ENCODE measurements at places on chromosomes 16 and 17. TPM values are rescaled to one million over a fixed set of nuclear protein-coding genes. Genes with fewer than 3 reads are reported as not detected.

DNA sequence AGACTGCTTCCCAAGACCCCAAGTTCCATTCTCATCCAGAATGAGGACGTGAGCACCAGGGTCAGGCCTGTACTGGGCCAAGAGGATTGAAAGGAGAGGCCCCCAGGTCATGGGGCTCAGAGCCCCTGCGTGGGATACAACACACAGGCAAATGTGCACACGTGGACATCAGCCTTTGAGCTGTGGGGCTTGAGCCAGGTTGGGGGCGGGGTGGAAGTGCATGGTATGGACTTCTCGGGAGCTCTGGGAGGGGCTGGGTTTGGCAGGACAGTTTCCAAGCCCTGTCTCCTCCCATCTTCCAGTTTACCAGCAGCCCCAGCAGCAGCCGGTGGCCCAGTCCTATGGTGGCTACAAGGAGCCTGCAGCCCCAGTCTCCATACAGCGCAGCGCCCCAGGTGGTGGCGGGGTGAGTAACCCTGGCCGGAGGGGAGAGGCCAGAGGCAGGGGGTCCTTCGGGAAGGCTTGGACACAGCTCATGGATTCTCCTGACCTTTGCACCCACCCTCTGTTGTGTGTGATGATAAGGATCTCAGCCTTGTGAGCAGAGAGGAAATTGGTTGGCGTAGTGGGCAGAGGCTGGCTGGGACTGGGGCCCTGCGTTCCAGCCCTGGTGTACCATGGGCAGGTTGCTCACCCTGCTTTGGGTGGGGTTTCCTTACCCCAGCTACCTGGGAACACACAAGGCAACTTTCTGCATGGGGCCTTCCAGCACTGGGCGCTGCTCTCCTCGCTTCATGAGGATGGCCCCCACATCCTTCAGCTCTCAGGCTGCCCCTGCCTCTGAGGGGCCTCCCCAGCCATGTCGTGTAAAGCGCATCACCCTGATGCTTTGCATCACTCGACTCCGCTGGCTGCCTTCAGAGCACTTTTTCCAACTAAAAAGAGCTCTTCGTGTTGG, 10.4 kb upstream of the LASP1NB start:
- no peak overlapping the region for H3K27ac ChIP-seq
- H3K4me3 ChIP-seq: no peak overlapping the region
- no peaks in the 10 kb centered on the region for H3K4me1 ChIP-seq
- no peaks in the 10 kb centered on the region for H3K27me3 ChIP-seq
- peak; percentile 55 for DNase-seq

- no peaks in the 10 kb centered on the region for H3K27me3 ChIP-seq
- no peaks in the 10 kb centered on the region for H3K36me3 ChIP-seq
- no peak overlapping the region for H3K27ac ChIP-seq
- H3K4me1 ChIP-seq: no peaks in the 10 kb centered on the region
- no peak overlapping the region for H3K4me3 ChIP-seq
Measured at GRCh38 chr16:74718741-74719610, 18.3 kb upstream of the MLKL start.

The ZNF469 gene
- 1.9 TPM for total RNA-seq

- DNase-seq: no peak
- no peaks in the 10 kb centered on the region for H3K4me1 ChIP-seq
- no peak overlapping the region for H3K27ac ChIP-seq
- H3K27me3 ChIP-seq: no peaks in the 10 kb centered on the region
- peaks cover 13% of the 10 kb centered on the region for H3K36me3 ChIP-seq
- no peak overlapping the region for H3K4me3 ChIP-seq
Measured at GRCh38 chr17:29451121-29451742, 61.1 kb downstream of the TAOK1 start.

DNA sequence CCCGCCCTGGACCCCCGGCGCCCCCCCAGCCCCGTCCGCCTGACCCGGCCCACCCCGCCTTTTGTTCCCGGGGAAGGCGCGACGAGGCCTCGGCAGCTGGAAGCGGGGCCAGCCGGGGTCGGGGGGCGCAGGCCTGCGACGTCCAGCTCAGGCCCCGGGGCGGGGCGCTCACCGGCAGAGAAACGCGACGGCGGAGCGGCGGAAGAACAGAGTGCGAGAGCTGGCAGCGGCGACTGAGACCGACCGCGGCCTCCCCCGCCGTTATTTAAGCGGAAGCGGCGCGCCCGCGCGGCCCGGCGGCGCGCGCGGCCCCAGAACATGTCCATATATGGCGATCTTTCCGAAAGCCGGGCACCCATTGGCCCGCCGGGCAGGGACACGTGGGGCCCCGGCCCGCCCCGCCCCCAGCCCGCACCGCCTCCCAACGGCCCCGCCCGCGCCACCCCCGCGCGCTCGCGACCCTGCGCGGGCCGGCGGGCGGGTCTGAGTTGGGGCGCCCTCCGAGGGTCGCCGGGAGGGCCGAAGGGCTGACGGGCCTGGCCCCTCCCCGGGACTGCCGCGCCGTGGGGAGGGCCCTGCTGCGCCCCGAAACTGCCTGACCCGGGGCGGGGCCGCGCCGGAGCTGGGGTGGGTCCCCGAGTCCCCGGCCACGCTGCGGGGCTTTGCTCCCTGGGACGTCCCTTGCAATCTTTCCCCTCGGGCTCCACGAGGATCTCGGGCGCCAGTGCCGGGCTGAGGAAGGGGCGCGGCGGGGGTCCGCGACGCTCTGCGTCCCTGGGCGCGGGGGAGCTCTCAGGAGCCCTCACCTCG, at the start of gene ACTG1:
Gene ACTG1 (minus strand): TSS at position 238 of the 810 bp plus-strand sequence. CDS start 445 bp downstream, outside the sequence.
- DNase-seq: peak; percentile 92
- peaks cover 20% of the 10 kb centered on the region for H3K4me1 ChIP-seq
- no peaks in the 10 kb centered on the region for H3K27me3 ChIP-seq
- H3K27ac ChIP-seq: peak within 1 kb of the TSS; percentile 94

The HAP1 gene
- 3.5 TPM for total RNA-seq

The TMEM88 gene
- total RNA-seq: not detected

The TEX14 gene
- total RNA-seq: 0.78 TPM

DNA sequence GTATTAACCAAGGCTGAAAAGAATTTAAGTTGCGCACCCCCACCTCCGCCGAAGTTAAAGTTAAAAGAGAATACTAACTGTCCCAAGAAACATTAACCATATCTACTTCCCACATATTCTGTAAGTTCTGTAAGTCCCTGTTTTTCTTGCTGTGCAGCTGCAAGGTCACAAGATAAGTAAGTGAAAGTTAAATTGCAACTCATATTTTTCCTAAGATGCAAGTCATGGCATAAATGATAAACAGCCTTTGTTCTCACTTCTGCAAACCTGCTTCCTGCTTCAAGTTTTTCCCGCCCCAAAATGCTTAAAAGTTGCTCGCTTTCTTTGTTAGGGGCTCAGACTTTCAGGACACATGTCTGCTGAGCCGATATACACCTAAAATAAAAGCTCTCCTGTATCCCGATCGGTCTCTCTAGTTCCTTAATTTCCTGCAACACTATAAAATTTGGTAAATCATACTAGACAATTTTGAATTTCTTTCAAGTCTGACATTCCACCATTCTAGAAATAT, 32.6 kb upstream of the ABCA9 start:
- no peak for DNase-seq
- no peaks in the 10 kb centered on the region for H3K36me3 ChIP-seq
- no peak overlapping the region for H3K27ac ChIP-seq
- no peak overlapping the region for H3K4me3 ChIP-seq

DNA sequence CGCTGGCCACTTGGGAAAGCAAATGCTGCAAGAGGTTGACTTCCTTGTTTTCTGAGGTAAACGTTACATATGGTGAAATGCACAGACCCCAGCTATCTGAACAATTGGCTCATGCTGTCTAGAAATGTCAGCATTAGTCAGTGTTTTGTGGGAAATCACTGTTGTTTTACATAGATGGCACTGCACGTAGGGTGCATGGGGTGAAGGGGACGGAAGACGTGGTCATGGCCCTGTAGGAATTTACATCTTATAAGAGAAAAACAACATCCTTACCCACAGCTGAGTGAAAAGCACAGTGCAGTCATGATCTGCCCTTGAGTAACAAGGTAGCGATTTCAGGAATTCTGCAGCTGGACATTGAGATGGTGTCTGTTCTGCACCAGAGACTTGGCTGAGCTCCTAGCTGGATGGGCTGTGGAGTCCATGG, 15.2 kb downstream of the RPTOR start:
- no peaks in the 10 kb centered on the region for H3K4me1 ChIP-seq

DNA sequence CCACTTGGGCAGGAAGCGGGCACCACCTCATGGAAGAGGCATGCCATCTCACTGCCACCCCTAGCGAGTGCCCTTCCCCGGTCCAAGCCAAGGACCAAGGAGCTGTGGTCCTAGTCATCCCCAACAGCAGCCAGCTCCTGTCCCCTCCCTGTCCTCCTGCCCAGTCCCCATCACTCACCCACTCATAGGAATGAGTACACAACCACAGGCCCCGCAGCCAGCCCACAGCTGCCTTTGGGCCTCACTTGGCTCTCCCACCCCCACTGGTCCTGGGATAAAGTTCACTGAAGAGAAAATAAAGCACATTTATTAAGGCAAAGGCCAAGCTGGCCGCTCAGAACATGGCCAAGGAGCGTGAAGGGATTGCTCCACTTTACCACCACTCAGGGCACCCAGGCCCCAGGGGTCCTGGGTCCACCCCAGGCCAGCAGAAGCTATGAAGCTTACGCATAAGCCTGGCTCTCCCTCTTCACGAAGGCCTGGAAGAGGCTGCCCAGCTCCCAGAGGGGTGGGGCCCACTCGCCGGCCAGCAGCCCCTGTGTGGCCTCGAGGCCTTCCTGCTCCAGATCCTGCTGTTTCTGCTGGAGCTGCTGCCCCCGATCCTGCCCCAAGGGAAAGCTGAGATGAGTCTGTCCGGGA, 3.6 kb downstream of the SCRN2 start:
- H3K4me1 ChIP-seq: peaks cover 6% of the 10 kb centered on the region
- DNase-seq: no peak
- H3K4me3 ChIP-seq: no peak overlapping the region
- H3K27ac ChIP-seq: no peak overlapping the region
- peaks cover 4% of the 10 kb centered on the region for H3K27me3 ChIP-seq
- no peaks in the 10 kb centered on the region for H3K36me3 ChIP-seq

DNA sequence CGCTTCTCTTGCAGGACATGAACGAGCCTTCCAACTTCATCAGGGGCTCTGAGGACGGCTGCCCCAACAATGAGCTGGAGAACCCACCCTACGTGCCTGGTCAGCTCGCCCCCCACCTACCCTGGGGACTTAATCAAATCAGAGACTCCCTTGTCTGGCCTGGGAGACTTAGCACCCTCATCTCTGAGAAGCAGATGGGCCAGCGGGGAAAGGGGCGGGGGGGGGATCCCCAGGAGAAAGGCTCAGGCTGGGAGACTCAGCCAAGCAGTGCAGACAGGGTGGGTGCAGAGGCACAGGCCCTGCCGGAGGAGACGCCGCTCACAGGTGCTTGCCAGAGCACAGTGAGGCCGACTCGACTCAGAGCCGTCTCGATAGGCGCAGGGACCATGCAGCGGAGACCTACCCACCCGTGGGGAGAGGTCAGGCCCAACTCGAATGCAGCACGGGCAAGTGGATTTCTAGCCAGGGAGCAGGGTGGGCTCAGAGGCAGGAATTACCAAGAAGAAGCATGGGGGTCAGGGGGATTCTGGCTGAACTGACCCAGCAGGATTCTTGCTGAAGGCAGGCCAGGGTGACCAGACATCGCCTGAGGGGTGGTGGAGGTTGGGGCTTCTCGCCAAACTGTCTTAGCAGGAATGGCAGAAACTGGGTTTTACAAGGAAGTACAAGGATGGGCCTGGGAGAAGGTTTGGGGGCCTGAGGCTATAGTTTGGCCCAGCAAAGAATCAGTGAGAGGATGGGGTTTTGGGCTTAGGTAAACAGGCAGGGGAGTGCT, 9.7 kb downstream of the GAA start:
- no peak overlapping the region for H3K27ac ChIP-seq
- H3K4me3 ChIP-seq: no peak overlapping the region
- DNase-seq: no peak
- no peaks in the 10 kb centered on the region for H3K36me3 ChIP-seq
- H3K4me1 ChIP-seq: peaks cover 3% of the 10 kb centered on the region

The HOXB6 gene
- not detected for total RNA-seq

- H3K36me3 ChIP-seq: no peaks in the 10 kb centered on the region
- no peaks in the 10 kb centered on the region for H3K27me3 ChIP-seq
- H3K27ac ChIP-seq: no peak overlapping the region
- DNase-seq: no peak
- H3K4me3 ChIP-seq: no peak overlapping the region
- H3K4me1 ChIP-seq: peaks cover 23% of the 10 kb centered on the region
Measured at GRCh38 chr16:79093554-79093967, 507.0 kb downstream of the MAF start.

The CLDN9 gene
- 3.0 TPM for total RNA-seq

- no peaks in the 10 kb centered on the region for H3K36me3 ChIP-seq
- peaks cover 6% of the 10 kb centered on the region for H3K27me3 ChIP-seq
- peaks cover 32% of the 10 kb centered on the region for H3K4me1 ChIP-seq
- H3K4me3 ChIP-seq: peak overlapping the region; percentile 90
- H3K27ac ChIP-seq: no peak overlapping the region
- DNase-seq: no peak
Measured at GRCh38 chr16:5032748-5033167, 977 bp downstream of the NAGPA start.

The LRRC37B gene
- 14.3 TPM for total RNA-seq

- no peak overlapping the region for H3K4me3 ChIP-seq
- DNase-seq: no peak
Measured at GRCh38 chr17:17561408-17562145, 29.9 kb downstream of the PEMT start.

DNA sequence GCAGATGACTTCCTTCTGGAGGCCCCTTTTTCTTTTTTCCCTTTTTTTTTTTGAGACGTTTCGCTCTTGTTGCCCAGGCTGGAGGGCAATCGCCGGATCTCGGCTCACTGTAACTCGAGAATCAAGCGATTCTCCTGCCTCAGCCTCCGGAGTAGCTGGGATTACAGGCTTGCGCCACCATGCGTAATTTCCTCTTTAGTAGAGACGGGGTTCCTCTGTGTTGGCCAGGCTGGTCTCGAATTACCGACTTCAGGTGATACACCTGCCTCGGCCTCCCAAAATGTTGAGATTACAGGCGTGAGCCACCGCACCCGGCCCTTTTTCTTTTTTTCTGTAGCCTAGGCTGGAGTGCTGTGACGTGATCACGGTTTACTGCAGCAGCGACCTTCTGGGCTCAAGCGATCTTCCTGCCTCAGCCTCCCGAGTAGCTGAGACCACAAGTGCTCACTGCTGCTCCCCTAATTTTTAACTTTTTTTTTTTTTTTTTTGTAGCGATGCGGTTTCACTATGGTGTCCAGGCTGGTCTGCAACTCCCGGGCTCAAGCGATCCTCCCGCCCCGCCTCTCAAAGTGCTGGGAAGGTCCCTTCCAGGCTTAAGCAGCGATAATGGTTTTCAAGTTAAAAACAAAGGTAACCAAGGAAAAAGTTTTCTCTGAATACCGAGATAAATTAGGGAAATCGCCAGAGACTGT, 956 bp upstream of the IST1 start:
- peak overlapping the region; percentile 100 for H3K4me3 ChIP-seq
- peak overlapping the region; percentile 99 for H3K27ac ChIP-seq
- peak; percentile 85 for DNase-seq
- peaks cover 8% of the 10 kb centered on the region for H3K36me3 ChIP-seq
- no peaks in the 10 kb centered on the region for H3K27me3 ChIP-seq

The AOC2 gene
- 5.8 TPM for total RNA-seq

DNA sequence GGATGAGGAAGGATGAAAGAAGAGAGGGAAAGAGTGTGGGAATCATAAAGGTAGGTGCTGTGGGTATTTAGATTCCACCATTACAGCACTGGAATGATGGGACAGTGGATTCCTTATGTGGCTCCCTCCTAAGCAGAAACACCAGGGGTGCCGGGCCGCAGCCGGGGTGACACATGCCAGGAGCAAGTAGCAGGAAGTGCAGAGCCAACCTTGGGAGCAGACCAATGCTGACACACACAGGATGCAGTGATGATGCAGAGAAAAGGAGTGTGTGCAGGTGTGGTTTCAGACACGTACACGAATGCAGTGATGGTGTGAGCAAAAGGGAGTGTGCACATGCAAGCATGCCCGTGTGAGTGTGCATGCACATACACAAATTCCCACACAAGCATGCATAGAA, 338.0 kb downstream of the SLC39A11 start:
- no peaks in the 10 kb centered on the region for H3K36me3 ChIP-seq
- no peak overlapping the region for H3K27ac ChIP-seq
- H3K27me3 ChIP-seq: no peaks in the 10 kb centered on the region
- H3K4me3 ChIP-seq: no peak overlapping the region
- no peaks in the 10 kb centered on the region for H3K4me1 ChIP-seq
- no peak for DNase-seq

Measured in GM23338 (cell line).